Tracheal epithelial cell (primary cell): ENCODE measurements at places on chromosomes 3 and 15. TPM values are rescaled to one million over a fixed set of nuclear protein-coding genes. Genes with fewer than 3 reads are reported as not detected.

The DBR1 gene
- 12.5 and 13.0 TPM in 2 replicates for total RNA-seq

The ATP13A5 gene
- not detected in 2 replicates for total RNA-seq

The INSYN1 gene
- not detected in 2 replicates for total RNA-seq

The AADAC gene
- total RNA-seq = not detected in 2 replicates
